ENCODE measurements at places on chromosomes 11 and 22.

DNA sequence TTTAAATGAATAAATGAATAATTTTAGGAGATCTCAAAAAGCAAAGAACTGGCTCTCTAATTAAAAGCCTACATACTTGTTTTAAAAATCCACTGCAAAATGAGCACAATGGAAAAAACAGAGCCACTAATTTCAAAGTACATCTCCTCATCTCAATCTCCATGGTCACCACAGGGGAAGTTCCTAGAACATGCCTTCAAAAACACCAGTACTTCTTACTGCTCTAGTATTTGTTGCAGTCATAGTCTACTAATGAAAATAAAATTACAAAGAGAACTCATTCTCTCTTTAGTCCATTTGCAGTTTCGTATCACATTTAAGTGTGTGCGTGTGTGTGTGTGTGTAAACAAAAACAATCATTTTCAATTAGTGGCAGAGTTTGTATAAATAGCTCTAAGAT lies 54.0 kb downstream of the PIK3C2A start:
- DNase-seq = no peak

DNA sequence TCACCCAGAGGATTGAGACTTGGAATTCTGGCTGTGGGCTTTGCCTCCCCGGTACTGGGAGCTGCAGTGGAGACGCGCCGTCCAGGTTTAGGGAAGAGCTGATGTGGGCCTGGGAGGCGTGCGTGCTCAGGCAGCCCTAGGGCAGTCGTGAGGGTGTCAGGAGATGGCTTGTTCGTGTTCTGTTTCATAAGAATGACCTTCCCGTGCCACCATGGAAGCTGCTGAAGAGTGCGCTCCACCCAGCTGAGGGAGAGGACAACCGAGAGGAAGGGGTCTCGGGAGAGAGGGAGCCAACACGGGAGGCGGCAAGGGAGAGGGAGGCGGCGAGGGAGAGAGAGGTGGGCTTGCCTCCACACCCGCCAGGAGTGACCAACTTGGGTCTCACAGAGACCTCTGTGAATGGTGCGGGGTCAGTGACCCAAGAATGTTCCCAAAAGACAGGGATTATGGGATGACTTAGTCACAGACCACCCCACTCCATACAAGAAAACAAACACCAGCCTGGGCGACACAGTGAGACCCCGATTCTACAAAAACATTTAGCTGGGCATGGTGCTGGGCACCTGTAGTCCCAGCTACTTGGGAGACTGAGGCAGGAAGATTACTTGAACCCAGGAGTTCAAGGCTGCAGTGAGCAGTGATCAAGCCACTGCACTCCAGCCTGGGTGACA lies 14.7 kb upstream of the TRMU start:
- DNase-seq = no peak

DNA sequence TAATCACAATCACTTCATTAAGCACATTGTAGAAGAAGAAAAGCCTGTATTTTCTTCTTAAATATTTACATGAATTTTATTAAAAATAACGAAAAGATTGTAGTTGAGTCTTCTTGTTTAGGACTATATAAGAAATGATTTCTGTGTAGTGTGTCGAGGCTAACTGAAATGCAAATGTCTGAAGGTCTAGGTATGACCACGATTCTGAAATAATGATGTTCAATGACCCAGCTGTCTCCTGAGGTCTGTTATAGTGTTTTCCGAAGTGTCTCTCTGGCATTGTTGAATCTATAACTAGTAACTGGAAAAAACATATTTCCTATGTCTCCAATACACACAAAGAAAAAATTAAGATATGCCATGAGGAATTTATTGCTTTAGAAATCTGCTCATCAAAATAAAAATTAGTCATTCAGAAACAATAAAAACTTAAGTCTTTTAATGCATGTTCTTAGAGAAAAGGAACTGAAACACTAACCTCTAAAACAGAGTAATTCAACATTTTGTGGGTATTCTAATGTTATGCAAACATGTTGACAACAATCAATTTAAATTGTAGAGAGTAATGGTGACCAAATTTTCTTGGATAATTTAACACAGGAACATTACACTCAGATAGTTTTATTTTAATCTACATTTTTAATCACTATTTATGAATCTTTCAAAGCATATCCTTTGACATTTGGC lies 55.0 kb downstream of the CASP12 start:
- no peak for DNase-seq

DNA sequence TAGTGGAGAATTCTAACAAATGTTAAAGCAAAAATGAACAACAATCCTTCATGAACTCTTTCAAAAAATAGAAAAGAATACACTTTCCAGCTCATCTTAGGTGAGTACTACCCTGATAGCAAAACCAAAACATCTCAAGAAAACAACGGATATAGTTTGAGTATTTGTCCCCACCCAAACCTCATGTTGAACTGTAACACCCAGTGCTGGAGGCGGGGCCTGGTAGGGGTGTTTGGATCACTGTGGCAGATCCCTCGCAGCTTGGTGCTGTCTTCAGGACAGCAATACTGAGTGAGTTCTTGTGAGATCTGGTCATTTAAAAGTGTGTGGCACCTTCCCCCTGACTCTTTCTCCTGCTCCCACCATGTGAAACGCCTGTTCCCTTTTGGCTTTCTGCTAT lies 27.0 kb downstream of the NCAPD3 start:
- no peak for DNase-seq

DNA sequence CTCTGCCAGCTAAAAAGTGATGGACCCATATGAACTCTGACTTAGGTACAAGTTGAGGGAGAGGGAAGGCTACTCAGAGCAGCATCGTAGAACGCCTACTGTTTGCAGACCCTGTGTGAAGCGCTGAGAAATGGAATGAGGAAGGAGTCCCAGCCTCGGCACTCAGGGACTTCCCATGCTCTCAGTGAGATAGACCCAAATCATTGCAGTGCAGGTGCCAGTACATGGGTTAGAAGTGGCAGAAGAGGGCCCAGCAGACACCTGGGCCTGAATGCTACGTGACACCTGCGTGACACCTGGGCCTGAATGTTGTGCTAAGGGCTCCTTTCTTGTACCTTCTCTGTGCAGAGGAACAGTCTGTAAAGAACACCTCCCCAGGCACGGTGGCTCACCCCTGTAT lies 2.6 kb upstream of the PDGFB start:
- DNase-seq = no peak

DNA sequence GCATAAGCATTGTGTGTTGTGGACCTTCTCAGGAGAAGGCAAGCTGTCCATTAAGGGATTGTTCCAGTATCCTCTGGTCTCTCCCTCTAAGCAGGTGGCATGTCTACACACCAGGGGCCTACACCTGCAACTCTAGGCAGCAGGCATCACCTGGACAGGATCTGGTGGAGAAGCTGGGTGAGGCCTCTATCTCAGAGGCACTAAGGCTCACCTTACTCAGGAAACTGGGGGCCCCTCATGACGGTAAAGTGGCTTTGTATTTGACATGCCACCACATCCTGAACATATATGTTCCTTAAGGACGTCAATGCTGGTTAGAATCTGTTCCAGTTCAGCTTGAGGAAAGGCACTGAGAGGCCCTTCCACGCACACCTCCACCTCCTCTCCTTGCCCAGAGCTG lies 891.3 kb downstream of the OPCML start:
- DNase-seq = no peak

DNA sequence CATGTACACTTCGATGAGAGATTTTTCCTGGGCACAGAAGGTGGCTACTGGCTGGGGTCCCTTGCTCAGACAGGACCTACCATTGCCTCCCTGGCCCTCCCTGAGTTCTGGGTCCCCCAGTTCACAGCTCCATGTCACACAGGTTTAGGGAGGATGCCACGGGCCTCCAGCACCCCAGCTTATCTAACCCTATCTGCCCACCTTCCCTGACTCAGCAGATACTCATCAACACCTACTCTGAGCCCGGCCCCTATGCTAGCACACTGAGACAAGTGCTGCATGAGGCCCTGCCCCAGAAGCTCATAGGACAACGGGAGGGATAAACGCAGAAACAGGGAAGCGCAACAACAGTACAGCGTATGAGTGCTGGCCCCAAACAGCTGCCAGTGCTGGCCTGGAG lies 9.6 kb downstream of the NAGA start:
- no peak for DNase-seq

GRCh38 chr22:24303007-24303406 lies 32.4 kb downstream of the SPECC1L start:
- DNase-seq = no peak
